Sigmoid colon (tissue), 7 donors: ENCODE measurements at places on chromosomes 7 and 10. TPM values are rescaled to one million over a fixed set of nuclear protein-coding genes. Genes with fewer than 3 reads are reported as not detected.

- no peak for DNase-seq
Observed at GRCh38 chr10:114706458-114707055, 48.5 kb upstream of the ABLIM1 start.

Gene HOXA5
- 10.2 TPM for total RNA-seq

Gene PIK3CG
- total RNA-seq = 4.3 TPM

Gene ITGA8
- 0.81 TPM for total RNA-seq

DNA sequence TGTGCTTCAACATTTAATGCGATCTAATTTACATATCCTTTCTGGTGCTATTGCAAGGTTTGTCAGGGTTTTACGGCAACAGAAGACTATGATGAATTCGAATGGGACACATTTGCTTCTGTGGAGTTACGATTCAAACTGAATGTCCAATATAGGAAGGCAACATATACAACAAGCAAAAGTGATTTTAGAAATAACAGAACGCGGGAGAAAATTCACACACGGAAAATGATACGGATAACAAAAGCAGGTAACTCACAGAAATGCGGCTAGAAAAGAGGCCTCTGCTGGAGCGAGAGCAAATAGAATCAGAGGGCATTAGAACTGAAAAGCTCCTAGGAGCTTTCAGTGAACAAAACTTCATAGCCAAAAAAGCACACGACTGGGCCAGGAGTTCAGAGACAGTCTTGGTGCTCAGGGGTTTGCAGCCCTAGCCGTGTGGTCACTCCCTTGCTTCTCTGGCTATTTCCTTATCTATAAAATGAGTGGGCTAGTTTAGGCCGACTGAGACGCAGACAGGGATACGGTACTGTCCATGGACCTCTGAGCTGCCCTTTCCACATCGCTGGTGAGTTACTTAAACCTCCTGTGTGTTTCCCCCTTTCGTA is 557 bp upstream of the TAX1BP1 start:
- no peak for DNase-seq

Gene ZNF107
- 3.3 TPM for total RNA-seq
